ENCODE measurements at places on chromosomes 7 and 10.

DNA sequence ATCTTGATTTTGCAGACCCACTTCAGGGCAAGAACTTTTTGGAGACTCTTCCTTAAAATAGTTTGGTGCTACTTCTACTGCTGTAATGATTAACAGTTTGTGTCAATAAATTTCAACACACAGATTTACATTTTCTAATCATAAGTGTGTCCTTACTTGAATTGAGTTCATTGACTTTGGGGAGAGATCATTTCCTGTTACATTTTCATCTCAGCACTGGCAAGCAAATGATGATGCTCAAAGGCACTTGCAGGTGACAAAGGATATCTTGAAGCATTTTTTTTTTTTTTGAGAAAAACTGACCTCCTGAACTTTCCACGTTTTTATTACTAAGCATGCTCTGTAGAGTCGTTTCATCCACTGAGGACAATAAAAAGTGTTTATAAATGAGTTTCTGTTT, 52.7 kb downstream of the GPR85 start:
- DNase-seq, result no peak

GRCh38 chr10:52855546-52856325, 83.2 kb upstream of the MBL2 start:
- DNase-seq, result no peak

GRCh38 chr7:155262031-155262430, 35.6 kb upstream of the INSIG1 start:
- DNase-seq, result no peak

DNA sequence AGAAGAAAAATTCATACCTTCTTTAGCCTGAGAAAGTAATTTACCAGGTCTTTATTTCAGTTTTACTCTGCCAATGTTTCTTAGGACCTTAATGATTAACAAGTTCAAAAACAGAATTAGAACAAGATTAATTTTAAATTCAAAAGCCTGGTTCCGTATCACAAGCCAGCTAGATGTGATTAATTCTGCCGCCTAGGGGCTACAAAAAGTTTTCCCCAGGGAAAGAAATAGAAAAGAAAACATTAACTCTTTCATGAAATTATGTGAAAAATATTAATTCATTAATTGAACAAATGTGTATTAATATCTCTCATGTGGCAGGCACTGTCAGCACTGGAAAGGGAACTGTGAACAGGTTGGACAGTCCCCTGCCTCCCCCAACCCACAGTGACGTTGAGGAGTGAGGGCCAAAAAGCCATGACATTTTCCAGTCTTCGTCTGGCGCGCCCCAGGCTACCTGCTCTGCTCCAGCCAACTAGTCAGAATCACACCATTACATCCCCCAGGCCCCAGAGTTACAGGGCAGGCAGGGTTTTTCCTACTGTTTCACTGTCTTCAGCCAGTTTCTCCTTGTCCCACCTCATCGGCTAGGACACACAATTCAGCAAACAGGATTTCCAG, 20.1 kb downstream of the TMEM176A start:
- DNase-seq, result no peak

DNA sequence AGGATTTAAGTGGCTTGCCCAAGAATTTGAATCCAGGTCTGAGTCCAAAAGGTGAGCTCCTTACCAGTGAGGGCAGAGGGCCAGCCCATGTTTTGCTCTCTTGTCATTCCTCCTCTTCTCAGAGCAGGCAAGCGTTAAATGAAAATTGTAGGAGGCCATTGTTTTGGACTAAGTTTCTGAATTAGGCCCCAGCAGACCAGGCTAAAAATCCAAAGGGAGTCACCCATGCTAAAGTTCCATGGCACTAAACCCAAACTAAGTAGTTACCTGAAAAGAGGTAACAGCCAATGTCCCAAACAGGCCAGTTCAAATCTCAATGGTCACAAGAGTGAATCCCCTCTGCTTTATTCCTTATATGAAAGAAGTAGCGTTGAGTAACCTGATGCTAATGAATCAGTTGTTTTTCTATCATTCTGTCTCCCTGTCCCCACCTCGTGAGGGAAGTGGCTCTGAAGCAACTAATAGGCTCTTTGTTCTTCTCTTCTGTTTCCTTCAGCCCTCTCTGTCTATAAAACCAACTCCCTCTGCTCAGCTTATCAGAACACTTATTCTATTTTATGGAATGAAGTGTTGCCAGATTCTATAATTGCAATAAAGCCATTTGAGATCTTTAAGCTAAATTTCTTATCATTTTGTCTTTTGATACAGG, 17.5 kb upstream of the CDH23 start:
- no peak for DNase-seq

DNA sequence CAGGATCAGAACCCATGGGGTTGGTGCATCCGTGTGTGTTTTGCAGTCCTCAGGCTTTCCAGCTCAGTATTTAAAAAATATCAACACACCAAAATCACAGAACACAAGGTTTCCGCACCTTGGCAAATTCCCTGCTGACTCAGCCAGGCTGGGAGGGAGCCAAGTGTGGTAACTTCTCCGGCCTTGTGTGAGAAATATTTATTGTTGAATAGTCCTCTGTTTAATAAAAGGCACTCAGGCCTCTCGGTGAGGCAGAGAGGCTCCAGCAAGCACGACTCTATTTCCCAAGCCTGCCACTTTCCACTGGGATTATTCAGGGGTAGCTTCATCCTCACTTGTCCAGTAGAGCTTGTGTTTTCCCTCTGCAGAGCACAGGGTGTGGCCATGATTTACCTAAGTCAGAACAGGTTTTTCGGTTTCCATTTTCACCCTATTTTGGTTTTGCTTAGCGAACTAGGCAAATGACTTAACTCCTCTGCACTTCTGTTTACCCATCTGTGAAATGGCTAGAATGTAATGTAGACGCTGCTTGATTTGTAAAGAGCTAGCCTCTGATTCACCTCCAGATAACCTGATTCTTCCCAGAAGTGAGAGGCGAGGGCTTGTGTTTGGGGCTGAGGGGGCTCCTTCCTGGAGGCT, 13.0 kb upstream of the CHST15 start:
- no peak for DNase-seq

- no peak for DNase-seq
Measured at GRCh38 chr7:36185756-36186155, 32.7 kb downstream of the EEPD1 start.

DNA sequence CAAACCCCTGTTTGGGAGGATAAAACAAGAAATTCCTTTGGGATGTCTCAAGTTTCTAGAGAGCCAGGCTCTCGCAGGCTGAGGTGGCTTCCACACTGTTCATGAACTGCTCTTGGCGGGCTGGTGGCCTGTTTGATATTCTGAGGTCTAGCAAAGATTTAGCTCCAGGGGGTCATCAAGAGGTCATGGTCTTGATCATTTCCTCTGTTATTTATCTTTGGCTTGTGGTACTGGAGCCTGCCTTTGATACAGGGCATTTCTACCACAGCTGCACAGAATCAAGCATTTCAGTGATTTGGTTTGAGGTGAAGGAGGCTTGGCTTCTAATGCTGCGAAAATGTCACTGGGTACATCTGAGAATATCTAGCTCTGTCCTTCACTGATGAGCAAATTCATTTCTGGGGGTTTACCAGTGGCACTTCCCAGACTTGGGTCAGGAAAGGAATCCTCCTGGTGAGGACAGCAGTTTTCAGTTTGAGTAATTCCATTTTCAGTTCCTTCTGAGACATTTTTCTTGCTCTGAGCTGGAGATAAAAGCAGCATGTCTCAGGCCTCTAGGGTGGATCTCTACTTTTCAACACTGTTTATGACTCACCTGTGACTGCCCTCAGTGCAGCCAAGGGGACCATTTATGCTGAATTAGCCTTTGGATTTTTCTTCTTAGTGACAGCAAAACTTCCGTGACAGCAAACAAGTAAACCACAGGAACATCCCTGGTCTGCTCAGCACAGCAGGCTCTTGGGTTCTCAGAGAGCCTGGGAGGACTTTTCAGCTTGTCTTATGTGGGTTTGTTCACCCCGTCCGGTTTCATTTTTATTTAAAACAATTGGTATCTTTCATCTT, 312.0 kb downstream of the RNLS start:
- no peak for DNase-seq

DNA sequence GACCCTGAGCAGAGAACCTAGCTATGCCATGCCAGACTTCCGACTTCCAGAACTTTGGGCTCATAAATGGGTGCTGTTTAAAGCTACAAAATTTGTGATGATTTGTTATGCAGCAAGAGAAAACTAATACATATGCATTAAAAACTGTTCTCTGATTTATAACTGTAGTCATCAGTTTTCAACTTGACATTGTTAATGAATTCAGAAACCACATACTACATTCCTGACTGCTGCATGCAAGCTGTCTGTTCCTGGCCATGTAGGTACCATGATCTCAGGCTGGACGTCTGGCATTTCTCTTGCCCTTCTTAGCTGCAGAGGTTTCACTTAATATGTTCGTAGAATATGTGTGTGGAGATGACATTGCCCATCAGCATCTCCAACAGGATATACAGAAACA, 28.4 kb downstream of the MKX start:
- no peak for DNase-seq

- DNase-seq, result no peak
Measured at GRCh38 chr10:132375116-132375794, 21.7 kb upstream of the PWWP2B start.

- DNase-seq, result no peak
Measured at GRCh38 chr7:29084832-29085231, 61.5 kb downstream of the CPVL start.

DNA sequence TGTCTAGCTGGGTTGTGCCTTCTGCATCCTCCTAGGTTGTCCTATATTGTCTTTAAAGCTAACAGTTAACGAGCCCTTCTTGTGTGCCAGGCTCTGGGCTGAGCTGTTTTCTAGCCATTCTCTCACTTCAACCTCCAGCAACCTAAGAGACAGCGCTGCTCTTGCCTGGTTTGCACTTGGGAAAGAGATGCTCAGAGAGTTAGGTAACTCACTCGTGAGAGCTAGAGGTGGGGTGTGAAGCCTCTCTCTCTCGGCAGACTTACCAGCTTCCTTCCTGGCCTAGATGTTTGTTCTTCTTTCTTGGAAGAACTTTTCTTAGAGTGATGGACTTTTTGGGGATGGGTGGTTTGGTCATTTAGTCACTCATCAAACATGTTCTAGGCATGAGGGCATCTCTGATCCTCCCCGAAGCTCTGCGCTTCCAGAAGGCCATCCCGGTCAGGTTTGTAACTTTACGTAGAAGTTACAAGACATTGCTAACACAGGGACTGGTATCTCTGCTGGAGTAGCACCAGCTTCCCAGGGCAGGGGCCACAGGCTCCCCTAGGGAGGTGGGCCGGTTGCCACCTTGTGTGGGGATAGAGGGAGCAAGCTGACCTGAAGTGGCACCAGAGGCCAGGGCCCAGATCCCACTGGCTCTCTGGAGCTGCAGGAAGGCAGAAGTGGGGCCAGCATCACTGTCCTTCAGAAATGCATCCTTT, 14.3 kb downstream of the TSPAN15 start:
- DNase-seq, result no peak

DNA sequence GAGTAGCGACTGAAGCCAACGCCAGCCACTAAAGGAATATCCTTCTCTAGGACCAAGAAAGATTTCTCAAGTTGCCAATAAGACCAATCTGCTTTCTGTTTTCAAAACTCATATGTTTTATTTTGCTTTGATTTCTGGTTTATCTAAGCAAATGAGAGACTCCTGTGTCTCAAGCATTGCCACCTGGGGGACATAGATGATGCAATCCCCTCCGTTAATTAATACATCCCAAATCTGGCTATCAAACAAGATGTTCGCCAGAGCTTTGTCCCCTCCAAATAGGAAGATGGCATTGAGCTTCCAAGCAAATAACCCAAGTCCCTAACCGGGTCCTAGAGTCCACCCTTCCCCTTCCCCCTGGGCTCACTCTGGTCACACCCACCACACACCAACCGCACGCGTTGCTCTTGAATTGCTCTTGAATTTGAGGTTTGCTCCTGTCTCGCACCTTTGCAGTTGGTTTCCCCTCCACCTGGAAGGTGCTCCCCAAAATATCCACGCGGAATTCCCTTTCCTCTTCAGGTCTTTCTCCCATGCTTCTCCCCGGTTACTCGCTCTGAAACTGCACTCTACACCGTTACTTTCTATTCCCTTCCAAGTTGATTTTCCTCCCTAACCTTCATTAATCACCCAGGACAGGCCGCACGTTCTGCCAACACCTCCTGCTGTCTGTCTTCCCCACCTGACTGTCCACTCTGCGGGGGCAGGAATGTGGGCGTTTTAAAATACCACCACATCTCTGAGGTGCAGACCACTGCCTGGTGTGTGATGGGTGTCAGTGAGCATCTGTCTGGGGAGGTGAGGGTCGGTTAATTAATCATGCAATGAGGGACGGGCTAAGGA, 64.1 kb upstream of the RNF32 start:
- no peak for DNase-seq

GRCh38 chr7:12314199-12314598, 89.5 kb downstream of the VWDE start:
- no peak for DNase-seq
